ENCODE measurements at places on chromosomes 6 and 20. TPM values are rescaled to one million over a fixed set of nuclear protein-coding genes. Genes with fewer than 3 reads are reported as not detected.

- no peak for DNase-seq
Measured at GRCh38 chr6:100456141-100456907, 8.4 kb downstream of the SIM1 start.

GRCh38 chr6:117976030-117976651 is 69.1 kb downstream of the SLC35F1 start:
- DNase-seq: no peak

GRCh38 chr6:5278047-5278446 is 16.7 kb downstream of the FARS2 start:
- DNase-seq: no peak

GRCh38 chr6:80940571-80940970 is 811.9 kb downstream of the TENT5A start:
- DNase-seq: no peak

DNA sequence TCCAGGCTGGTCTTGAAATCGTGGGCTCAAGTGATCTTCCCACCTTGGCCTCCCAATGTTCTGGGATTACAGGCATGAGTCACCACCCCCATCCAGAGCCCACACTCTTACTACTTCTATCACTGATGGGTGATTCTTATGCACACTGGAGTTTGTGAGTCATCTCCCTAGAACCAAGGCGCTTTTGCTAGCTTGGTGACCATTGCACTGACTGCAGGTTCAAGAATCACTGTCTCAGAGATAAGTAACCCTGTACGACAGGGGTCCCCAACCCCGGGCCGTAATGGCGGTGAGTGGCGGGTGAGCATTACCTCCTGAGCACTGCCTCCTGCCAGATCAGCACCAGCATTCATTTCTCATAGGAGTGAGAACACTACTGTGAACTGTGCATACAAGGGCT is 118.8 kb downstream of the MAP3K7 start:
- no peak for DNase-seq

DNA sequence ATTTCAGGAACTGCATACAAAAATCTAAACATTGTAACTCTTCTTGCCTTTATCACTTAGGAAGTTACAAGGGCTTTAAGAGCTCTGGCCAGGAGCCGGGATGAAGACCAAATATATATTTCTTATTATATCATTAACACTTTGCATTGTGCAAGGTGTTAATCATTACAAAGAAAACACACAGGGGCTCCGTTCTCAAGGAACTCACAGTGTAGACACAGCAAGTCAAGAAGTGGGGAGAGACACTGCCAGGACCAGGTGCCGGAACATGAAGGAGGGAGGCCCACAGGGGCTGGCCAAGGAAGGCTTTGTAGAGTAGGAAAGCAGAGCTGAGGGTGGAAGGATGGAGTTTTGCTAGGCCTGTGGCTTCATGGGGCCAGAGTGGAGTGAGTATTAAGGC is 17.4 kb downstream of the ITPR3 start:
- no peak for DNase-seq

- peak; percentile 72 for DNase-seq
Measured at GRCh38 chr6:166240889-166241288, 67.3 kb downstream of the PRR18 start.

- DNase-seq: no peak
Measured at GRCh38 chr6:13993416-13993815, 68.7 kb downstream of the RNF182 start.

DNA sequence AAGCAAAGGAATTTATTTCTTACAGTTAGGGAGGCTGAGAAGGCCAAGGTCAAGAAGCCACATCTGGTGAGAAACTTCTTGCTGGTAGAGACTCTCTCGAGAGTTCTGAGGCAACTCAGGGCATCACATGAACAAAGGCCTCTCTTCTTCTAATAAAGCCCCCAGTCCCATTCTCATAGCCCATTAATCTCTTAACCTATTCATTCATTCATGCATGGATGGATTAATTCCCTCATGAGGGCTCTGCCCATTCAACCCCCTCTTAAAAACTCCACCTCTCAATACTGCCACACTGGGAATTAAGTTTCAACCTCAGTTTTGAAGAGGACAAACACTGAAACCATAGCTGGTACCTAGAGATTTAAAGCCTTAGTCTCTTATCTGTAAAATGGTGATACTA is 217.9 kb upstream of the SPTLC3 start:
- DNase-seq: no peak

- no peak for DNase-seq
Measured at GRCh38 chr6:129499843-129500219, 210.1 kb downstream of the ARHGAP18 start.

- DNase-seq: no peak
Measured at GRCh38 chr6:138833816-138834539, 38.1 kb downstream of the ECT2L start.

- no peak for DNase-seq
Measured at GRCh38 chr6:167797476-167798265, 29.0 kb upstream of the AFDN start.

DNA sequence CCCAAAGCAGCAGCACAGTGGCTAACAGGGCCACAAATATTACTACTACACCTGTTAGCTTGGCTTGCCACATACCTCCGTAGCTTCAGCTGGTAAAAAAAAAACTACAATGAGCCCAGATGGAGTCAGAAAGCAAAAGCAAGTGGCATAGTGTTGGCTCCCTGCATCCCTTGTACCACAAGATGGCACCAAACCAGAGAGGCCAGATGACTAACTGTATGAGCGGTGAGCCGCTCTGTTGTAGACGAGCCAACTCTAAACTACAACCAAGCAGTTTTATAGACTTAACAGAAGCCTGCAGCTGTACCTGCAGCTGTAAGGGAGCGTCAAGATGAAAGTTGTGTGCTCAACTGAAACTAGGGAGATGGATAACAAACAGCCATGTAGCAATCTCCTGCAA is 84.5 kb upstream of the MCHR2 start:
- DNase-seq: peak; percentile 82

DNA sequence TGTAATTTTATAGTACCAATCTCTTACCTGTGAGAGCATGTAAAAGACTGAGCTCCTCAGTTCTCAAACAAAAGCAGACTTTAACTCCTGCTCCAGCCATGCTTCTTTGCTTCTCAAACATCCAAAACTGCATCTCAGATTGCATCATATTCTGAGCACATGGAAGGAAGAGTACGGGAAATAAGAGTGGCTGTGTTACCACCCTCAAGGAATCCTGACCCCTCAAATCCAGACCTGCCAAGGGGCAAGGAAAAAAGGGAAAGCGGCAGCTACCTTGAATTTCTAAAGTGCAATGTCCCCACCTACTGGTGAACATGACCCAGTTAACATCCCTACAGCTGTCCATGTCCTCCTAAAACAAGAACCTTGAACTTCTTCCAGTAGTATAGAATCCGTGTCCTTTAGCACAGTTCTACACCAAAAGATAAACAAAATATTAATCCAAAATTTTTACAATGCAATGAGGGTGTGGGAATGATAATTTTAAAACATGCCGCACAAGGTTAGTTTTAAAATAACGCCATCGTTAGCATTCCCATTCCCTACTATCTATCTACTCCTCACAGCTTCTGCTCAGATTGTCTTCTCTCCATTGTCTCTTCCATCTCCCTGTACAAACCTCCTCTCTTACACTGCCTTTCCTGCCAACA is 34.1 kb upstream of the HLA-DQB1 start:
- peak; percentile 80 for DNase-seq

DNA sequence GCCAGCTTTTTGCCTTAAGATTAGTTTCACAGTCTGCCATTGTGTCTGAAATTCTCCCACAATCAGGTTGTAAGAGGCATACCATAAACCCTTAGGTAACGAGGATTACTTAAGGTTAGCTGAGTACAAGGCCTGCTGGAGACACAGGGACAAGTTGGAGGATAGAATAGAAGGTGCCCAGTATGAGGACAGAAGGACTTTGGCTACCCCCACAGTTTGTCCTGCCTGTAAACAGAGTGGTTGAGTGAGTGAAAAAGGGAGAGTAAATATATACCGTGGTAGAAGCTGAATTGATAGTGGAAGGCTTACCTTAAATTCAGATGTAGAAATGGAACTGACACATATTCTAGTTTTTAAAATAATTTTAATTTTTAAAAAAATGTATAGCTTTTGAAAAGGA is 19.3 kb downstream of the RPRD1B start:
- DNase-seq: no peak

DNA sequence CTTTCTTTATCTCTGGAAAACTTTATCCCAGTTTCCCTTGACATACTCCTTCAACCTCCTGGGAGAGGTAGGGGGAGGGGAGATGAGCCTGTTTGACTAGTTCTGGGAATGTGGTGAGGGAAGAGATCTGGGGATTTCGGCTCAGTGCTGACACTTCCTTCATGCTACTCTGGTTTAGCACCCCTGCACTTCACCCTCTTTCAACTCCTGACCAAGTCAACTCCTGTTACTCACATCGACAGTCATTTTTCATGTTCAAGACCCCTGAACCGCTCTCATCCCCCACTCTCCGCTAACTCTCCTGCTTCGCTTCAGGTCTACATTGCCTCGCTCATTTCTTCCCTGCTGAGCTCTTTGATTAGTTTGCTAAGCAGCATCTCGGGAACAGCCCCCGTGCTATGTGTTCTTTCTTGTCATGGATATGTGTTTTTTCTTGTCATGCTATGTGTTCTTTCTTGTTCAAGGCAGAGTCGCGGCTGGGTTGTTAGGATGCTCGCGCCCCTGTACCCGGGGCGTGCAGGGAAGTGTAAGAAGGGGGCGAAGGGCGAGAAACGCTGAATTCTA is 16.6 kb upstream of the TRIM27 start:
- peak; percentile 87 for DNase-seq

DNA sequence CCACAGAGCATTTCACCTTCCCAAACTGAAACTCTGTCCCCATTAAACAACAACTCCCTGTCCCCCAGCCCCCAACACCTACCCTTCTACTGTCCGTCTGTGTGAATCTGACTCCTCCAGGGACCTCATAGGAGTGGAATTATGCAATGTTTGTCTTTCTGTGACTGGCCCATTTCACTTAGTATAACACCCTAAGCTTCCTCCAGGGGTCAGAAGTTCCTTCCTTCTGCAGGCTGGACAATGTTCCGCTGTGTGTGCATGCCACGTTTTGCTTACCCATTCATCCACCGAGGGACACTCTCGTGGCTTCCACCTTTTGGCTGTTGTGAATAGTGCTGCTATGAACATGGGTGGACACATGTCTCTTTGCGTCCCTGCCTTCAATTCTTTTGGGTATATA is 37.6 kb upstream of the MPC1 start:
- no peak for DNase-seq

ANKRD66 gene
- total RNA-seq: not detected

LAMA5 gene
- 356 TPM for total RNA-seq

HMGCLL1 gene
- 0.20 TPM for total RNA-seq

JPH2 gene
- total RNA-seq: 0.86 TPM

PHACTR3 gene
- total RNA-seq: not detected

PANK2 gene
- 52.1 TPM for total RNA-seq

IYD gene
- not detected for total RNA-seq

PSMB9 gene
- 0.43 TPM for total RNA-seq

HM13 gene
- 130 TPM for total RNA-seq

CLPSL1 gene
- not detected for total RNA-seq

MDFI gene
- total RNA-seq: 57.3 TPM

All from endodermal cell (in vitro differentiated cells).